Gastroesophageal sphincter (tissue), 4 donors: ENCODE measurements at places on chromosomes 13 and 19.
A peak's percentile ranks its signal among the peaks of the same experiment; 100 is the strongest.

DNA sequence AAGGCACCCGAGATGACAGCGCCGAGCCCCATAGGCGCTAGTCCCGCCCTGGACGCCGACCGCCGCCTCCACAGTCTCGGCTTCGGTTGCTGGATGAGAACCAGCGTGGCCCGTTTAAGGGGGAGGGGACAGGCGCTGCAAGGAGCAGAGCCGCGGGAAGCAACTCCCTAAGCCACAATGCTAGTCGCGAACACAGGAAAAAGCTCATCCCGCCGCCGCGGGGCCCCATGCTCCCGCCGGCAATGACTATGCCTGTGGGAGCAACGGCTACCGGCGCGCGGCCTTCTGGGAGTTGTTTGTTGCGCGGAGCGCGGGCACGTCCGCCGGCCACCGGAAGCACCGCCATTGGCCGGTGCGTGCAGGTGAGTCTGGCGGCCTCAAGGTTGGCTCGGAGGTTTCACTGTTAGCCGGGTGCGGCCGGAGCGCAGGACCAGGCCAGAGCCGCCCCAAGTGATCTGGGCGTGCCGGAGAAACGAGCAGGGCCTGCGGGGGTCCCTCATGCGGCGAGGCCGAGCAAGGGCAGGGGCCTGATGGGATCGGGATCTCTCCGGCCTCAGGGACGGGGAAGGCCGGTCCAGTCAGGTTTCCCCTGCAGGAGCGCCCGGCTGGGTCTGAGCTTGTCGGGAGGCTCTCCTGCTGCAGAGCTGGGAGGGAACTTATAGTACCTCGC, at the start of gene ZNF544:
Gene ZNF544, plus strand, starts transcription at position 330 of the 670 bp plus-strand sequence. CDS start 15,110 bp downstream, outside the sequence.
- ATAC-seq, result peak; percentile 72

GRCh38 chr13:111037927-111038326, 77.2 kb upstream of the ARHGEF7 start:
- no peak for ATAC-seq

GRCh38 chr13:77359171-77359570, 32.3 kb upstream of the MYCBP2 start:
- no peak for ATAC-seq

DNA sequence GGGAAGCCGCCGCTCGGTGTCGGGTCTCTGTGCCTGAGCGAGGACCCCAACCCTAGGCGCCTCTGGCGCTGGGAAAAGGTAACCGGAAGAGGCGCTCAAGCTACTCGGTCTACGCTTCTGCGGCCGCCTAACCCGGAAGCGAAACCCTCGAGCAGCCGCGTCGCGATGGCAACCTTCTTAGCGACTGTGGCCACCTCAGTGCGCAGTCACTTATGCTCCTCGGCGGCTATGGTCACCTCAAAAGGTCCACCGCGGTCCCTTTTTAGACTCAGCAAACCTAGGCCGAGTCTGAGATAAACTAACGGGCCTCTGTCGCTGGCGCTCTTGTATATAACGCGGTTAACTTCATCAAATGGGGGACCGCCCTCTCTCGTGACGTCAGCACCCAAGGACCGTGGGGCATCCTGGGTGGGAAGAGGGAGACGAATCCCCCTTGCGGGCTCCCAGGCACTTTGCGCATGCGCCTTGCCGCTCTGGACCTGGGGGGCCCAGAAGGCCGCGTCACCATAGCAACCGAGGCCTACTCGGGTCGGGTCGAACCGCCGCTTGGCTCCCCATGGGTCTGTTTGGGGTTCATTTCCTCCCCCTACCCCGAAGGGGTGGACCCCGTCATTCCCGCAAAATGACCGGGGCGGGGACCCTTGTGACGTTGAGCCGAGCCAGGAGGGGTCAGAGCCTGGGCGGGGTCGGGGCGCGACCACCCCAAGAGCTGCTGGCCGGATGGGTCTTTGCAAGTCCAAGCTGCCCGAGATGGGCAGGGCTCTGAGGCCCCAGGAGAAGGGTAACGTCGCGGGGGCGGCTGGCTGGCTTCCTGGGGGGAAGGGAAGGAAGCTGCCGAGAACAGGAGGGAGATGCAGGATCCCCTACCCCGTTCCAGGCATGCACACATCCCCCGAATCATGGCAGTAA, at the start of gene GTF2F1:
Gene GTF2F1, minus strand, starts transcription at position 91 of the 909 bp plus-strand sequence. CDS start 169 bp downstream, outside the sequence.
- ATAC-seq, result peak; percentile 95

GRCh38 chr13:40076765-40077362, 421.4 kb downstream of the COG6 start:
- ATAC-seq, result no peak

DNA sequence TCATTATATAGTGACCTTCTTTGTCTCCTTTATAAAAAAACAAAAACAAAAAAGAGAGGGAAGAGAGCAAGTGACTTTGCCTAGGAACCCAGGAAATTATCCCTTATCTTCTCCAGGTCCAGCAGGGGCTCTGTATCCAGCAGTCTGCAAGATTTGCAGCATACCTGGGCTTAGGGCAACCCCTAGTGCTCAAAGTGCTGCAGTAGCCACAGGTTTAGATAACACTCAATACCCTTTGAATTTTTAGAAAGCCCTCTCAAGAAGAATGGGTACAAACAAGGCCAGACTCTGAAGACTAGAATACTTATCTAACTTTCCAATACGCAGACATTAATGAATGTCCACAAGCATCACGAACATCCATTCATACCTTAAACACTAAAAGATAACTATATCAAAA, 43.2 kb downstream of the CCNA1 start:
- ATAC-seq, result no peak

DNA sequence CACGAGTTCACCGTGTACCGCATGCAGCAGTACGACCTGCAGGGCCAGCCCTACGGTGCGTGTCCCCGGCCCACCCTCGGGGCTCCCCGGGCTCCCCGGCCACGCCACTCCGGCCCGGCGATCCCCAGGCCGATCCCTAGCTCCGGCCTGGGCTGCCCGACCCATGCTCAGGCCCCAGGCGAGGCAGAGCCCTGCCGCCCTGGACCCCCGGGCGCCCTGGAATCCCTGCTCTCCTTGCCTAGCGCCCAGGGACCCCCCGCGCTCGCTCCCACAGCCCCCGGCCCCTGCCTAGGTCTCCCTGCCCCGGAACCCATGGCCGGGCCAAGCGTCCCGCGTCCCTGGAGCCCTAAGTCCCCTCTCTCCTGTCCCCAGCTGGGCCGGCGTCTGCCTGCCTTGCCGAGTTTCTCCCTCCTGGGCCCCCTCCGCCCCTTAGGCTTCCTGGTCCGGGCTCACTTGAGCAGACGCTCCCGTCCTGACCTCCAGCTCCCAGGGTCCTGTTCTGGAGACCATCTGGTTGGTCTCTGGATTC, 494 bp downstream of the NCLN start:
- no peak for ATAC-seq

DNA sequence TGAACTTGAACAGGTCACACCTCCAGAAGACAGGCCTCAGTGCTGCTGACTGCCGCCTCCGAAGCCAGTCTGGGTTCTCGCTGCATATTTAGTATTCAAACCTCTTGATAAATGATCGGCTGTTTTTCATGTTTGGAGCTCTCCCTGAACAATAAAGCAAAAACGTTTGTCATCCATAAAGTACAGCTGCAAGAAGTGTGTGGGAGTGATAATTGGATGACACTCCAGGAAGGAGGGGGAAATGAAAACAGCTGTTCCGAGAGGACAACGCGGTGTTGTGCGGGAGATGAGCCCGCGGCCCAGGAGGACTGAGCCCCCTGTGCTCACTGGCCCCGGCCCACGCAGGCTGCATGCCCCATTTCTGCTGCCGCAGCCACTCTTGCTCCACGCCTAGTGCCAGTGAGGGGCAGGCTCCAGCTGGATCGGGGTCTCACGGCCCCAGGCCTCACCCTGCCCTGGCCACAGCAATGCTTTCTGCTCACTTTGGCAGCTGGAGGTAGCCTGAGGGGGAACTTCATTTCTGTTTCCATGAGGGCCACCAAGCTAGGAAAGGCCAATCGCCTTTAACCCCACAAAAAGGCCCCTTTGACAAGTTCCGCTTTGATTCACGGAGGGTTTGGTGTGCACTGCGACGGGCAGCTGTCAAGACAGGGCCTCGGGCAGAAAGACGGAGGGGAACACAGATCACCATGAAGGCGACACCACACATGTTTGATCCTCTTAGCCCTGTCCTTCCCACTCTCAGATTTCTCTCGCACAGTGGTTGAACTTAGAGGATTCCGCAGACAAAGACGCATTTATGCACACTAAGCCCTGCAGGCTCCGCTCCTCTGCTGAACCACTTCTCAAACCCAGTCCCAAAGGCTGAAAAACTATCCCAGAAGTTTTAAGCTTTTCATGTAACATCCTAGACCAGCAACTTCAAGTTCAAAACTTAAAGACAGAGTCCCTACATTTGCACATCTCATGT, 537.6 kb downstream of the EFNB2 start:
- ATAC-seq, result no peak

- ATAC-seq, result no peak
Observed at GRCh38 chr19:49152119-49152550, 3.1 kb downstream of the HRC start.

DNA sequence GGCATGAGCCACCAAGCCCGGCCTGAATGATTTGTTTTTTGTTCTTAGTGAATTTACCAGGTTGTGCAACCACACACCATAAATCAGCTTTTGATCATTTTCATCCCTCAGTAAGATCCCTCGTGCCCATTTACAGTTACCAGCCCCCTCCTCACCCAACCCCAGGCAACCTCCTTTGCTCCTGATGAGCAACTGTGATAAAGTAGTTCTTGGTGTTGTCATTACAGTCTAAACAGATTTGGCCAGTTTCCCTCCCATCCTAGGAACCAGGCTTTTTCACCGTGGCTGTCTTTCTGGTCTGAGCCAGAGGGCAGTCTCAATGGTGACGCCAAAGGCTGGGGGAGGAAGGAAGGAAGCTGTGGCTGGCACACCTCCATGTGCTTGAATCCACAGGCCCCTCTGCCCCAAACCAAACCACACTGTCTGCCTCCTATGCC, 61.2 kb upstream of the WDFY2 start:
- no peak for ATAC-seq

DNA sequence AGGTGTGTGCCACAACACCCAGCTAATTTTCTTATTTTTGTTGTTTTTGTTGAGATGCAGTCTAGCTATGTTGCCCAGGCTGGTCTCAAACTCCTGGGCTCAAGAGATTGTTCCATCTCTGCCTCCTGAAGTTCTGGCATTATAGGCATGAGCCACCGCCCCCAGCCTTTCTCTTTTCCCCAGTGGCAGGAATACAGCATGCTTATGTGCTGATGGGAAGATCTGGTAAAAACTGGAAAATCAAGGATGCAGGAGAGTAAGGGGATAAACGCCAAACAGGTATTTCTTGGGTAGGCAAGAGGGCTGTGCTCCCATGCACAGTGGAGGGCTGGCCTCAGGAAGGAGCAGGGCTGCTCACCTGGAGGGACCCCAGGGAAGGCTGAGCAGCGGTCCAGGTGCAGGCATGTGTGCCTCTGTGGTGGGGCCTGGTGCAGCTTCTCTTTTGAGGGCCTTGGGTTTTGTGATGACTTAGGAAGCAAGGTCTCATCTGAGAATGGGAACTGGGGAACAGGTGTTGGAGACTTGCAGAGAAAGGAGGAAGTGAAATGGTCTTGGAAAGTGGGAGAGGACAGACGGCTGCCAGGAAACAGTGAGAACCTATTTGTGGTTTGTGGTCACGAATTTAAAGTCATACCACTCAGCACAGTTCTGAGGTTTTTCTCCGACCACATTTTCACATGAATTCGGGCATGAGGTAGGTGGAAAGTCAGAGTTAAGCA, 106.5 kb downstream of the TEX26 start:
- ATAC-seq, result no peak

GRCh38 chr13:76948149-76948548, at the start of gene ACOD1:
Gene ACOD1 (plus strand): TSS chr13:76948511. CDS start chr13:76948559, 48 bp downstream.
- ATAC-seq, result no peak

GRCh38 chr19:17671906-17672305, 16.2 kb downstream of the UNC13A start:
- no peak for ATAC-seq

- no peak for ATAC-seq
Observed at GRCh38 chr19:35879068-35879467, 10.7 kb downstream of the APLP1 start.
